Activated T-cell treated with anti-CD3 and anti-CD28 coated beads for 4 hours (primary cell): ENCODE measurements at places on chromosomes 12 and 14.

DNA sequence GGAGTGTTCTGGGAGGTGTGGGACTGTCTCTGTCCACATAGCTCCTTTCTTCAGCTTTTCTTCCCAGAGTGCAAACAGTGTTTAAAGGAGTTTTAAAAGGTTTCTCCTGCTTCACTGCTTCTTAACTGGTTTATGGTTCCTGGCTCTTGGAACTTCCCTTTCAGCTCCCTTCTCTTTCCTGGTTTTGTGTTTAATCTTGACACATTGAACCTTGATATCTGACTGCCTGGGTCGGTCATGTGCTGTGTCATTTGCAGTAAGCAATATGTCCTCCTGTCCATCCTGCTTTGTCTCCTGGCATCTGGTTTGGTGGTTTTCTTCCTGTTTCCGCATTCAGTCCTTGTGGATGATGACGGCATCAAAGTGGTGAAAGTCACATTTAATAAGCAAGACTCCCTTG, 2.2 kb downstream of the TMEM106C start:
- DNase-seq, result no peak

GRCh38 chr12:1356285-1356684, 238.1 kb downstream of the FBXL14 start:
- no peak for DNase-seq

DNA sequence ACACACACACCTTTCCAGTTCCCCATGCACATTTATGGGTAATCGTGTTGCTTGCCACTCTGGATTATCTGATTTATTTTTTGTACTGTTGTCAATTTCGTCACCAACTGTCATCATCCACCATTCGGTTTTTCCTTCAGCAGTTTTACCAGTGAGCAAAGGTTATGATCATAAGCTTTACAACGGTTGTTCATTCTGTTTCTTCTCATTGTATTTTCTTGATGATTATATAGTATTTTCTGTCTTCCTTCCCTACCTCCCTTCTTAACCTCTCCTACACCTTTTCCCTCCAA, 680 bp downstream of the NECAP1 start:
- DNase-seq, result no peak

GRCh38 chr12:26769611-26770010, 63.4 kb downstream of the ITPR2 start:
- no peak for DNase-seq

- no peak for DNase-seq
Measured at GRCh38 chr12:28794211-28794610, 354.9 kb upstream of the FAR2 start.

- DNase-seq, result no peak
Measured at GRCh38 chr14:67883717-67884116, 64.1 kb downstream of the RAD51B start.

DNA sequence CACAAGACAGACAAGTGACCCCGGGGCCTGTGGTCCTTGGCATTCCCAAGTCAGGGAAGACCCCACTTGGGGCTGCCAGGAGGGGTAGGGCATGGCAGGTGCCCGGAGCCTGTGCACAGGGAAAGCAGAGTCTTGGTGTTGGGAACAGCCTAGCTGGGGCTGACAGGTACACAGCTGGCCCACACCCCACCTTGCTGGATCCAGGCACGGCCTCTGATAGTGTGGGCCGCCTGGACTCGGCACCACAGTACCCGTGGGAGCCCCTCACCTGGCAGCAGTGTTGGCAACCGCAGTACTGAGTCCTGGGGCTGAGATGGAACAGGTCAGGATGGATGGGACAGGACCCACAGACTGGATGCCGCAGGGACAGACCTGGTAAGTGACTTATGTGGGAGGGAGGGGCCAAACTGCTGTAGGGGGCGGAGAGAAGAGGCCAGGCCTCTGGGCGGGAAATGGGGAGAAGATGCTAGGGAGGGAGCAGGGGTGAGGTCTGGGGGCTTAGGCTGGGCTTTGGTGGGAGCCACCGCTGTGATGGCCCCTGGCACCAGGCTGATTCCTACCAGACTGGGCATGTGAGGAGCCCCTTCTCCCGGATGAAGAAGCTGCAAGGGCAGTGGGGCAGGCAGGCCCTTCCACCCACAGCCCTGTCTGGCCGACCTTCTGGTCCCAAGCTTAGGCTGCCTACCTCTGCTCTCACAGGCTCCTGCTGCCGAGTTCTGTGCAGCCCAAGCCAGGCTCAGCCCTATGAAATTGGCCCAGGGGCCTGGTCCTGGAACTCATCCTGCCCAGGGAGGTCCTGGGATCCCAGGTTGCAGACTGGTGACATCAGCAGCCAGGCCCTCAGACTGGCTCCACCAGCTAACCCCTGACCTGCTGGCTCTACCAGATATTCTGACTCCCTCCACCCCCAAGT, at the start of gene TGM1:
TSS of gene TGM1 (minus strand) at position 357 of the 913 bp plus-strand sequence. CDS start 825 bp downstream, outside the sequence.
- DNase-seq, result no peak

DNA sequence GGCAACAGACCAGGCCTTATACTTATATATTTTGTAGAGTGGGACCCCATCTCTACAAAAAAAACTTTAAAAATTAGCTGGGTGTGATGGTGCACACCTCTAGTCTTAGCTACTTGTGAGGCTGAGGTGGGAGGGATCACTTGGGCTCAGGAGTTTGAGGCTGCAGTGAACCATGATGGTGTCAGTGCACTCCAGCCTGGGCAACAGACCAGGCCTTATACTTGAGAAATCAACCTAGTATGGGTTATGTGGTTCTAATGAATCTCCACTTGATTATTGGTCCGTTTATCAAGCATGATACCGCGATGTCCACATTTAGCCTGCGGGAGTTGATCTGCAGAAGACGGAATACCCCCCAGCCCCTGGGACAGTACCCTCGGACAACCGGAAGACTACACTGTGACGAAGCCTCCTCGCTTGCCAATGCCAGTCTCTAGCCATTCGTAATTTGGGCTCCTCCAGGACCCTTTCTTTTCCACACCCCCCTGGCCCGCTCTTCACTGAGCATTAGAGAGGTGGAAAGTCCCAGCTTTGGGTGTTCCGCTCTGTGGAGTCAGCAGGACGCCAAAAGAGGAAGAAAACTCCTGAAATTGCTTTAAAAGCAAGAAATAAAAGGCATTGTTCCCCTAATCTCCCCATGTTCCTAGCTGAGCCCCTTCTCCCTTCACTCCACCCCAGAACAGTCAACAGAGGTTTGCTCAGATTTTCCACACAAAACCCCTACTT, 19.4 kb downstream of the LTBP2 start:
- no peak for DNase-seq

- DNase-seq, result peak; percentile 13
Measured at GRCh38 chr12:64625243-64626077, 15.2 kb downstream of the RASSF3 start.

DNA sequence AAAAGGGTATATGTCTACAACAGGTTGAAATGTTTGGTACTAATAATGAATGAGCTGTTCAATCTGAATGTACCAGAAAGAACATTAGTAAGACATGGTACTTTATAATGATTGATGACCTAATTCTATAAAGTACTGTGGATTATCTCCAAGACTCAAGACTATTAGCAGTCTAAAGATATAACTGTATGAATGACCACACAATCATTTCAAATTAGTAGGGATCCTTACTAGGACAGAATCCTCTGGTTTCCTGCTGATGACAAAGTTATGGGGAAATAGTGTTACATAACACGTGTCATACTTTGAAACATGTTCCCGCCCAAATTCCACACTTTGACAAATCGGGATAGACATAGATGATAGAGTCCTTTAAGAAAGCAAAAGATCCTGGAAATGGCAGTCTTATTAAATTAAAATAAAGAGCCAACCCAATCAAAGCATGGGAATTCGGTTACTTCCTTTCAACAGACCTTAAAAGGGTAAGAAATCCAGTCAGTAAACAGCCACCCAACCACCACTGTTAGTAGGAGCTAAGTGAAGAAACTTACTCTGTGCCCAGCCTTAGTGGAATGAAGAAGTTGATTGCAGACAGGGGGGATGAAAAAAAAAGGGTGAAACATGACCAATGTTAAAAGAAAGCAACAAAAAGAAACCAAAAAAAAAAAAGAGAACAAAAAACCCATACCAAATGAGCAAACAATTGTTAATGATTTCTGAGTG, 2.8 kb downstream of the VPS29 start:
- no peak for DNase-seq

DNA sequence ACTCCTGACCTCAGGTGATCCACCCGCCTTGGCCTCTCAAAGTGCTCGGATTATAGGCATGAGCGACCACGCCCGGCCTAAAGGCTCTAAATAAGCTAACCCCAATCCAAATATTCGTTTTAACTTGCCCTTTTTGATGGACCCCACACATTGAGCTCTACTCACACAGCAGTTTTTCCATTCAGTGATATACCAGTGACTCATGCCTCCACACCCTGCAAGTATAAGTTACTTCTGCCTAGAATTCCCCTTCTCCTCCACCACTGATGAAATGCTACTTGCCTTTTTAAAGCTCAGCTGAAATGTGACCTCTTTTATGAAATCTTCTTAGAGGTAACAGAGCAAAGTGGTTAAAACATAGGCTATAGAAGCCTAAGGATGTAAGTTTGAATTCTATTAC, 68.8 kb downstream of the EXOC5 start:
- no peak for DNase-seq

GRCh38 chr12:318759-319515, 56.3 kb upstream of the SLC6A13 start:
- no peak for DNase-seq

- DNase-seq, result no peak
Measured at GRCh38 chr12:107429006-107429705, 256.4 kb upstream of the PWP1 start.

DNA sequence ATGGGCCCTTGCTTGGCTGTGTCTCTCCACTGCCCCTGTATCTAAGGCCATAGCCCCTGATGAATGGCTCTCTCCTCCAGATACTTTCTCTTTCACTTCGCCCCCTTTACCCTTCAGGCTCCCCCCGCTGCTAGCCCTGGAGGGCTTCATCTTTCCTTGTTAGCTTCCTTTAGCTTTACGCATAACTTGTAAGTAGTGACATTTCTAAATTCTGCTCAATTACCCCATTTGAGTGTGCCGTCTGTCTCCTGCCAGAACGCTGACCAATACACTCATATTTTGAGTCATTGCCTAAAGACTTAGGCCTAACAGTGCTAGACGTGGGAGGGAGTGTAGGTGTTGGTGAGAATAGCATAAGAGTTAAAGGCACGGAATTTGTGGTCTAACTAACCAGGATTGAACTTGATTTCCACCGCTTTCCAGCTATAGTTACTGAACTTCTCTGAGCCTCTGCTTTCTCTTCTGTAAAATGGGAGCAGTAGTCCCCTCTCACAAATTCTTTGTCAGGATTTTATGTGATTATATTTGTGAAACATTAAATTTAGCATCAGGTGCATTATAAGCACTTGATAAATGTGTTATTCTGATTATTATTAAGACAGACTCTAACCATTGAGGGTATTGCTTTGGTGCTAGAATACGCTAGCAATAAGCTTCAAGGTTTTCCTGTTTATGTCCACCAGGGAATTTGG, 129.3 kb downstream of the ZFP36L1 start:
- peak; percentile 24 for DNase-seq

DNA sequence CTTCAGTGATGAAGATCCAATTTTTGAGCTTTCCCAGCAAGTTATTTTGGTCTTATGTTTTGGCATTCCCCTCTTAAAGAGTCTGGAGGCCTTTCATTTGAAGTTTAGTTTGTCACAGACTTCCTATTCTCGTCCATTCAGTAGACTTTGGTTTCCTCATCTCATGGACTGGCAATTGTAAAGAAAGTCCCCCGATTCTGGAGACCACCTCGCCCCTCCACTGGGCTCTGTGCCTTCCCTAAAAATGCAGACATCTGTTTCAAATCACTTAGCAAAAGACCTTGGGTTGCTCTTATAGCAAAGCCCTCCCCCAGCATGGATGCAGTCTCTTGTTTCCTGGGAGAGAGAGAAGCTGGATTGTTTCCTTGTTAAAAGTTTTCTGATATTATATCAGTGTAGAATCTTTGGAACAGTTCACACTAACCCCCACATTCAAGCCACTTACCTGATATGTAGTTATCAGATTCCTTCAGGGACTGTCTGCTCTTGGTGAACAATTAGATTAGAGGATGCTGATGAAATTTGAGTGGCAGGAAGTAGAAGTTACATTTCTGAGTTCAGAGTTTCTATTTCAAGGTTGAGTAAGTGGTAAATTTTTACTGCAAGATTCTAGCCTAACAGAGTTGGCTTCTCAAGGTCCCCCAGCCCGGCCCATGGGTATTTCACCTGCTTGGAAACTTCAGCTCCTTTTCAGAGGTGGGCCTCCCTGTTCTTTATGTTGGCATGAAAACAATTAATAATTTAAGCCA, 56.3 kb downstream of the PLXNC1 start:
- DNase-seq, result no peak

GRCh38 chr12:31033146-31033545, 40.5 kb upstream of the DDX11 start:
- DNase-seq, result no peak

GRCh38 chr14:94392510-94392935, 4.1 kb upstream of the SERPINA1 start:
- DNase-seq, result no peak

GRCh38 chr12:21940549-21941505, at the start of gene ABCC9:
TSS of gene ABCC9 (minus strand) at chr12:21941426. CDS start at chr12:21936674, 4,752 bp downstream.
- no peak for DNase-seq

DNA sequence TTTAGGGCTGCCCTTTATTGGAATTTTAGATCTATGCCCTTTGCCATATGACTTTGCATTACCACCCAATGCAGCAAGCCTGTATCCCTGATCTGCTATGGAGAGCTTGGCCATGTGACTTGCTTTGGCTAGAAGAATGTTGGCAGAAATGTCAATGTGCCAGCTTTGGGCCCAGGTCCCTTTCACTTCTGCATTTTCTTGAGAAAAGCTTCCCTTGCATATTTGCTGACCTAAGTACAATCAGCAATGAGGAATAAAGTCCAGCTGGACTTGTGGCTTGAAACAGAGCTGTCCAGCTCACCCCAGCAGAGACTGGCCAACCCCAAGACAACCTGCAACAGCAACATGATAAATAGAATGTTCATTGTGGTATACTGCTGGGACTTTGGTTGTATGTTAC, 135.9 kb downstream of the PAH start:
- DNase-seq, result no peak

- DNase-seq, result no peak
Measured at GRCh38 chr14:68292441-68293215, 473.0 kb downstream of the RAD51B start.

GRCh38 chr12:63843254-63843720, 1.2 kb upstream of the SRGAP1 start:
- no peak for DNase-seq

GRCh38 chr12:30694412-30695198, 1.1 kb downstream of the IPO8 start:
- no peak for DNase-seq

DNA sequence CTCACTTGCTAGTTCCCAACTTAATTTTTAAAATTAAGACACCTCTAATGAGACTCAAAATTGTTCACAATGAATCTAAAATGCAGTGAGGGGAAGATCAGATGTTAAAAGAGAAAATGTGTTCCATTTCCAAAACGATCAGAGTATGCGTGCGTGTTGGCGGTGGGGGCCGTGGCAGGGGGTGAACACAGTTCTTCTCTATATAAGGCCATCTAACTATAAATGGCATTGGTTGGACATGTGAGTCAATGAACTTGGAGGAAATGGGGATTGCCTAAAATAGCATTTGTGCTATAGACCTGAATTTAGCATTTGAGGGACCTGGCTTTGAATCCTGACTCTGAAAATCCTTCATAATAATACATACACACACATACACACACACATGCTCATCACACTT, 149.4 kb downstream of the FOXN3 start:
- DNase-seq, result no peak
